Stomach (tissue), 19 donors: ENCODE measurements at places on chromosomes 3 and 15. TPM values are rescaled to one million over a fixed set of nuclear protein-coding genes. Genes with fewer than 3 reads are reported as not detected.

GRCh38 chr3:54424292-54424691, 301.9 kb downstream of the CACNA2D3 start:
- DNase-seq, result no peak

Gene NMD3
- total RNA-seq, result 37.1 TPM

- no peak for DNase-seq
Measured at GRCh38 chr15:89452330-89452836, 44.0 kb downstream of the RHCG start.

Gene TNNC1
- total RNA-seq, result 6.5 TPM

GRCh38 chr15:101613130-101614000, 38.8 kb downstream of the TM2D3 start:
- DNase-seq, result peak; percentile 81

Gene MASP1
- 0.58 TPM for total RNA-seq

GRCh38 chr3:84125201-84125721, 833.5 kb upstream of the CADM2 start:
- DNase-seq, result no peak

DNA sequence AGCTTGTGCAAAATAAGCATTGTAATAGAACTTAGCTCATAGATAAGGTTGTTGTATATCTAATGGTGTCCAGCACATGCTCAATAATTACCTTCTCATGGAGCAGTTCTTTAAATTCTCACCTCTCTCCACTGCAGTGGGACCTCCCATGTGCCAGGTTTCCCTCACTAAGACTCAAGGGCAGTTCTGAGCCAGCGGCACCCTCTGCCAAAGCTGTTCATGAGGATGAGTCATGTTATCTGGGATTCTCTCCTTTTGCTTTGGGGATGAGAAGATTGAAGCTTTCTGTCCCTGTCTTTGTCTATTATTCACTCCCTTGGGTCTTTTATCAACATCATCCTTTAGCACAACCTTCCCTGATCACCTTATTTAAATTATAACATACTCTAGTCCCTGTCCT, 15.6 kb upstream of the AMOTL2 start:
- no peak for DNase-seq

DNA sequence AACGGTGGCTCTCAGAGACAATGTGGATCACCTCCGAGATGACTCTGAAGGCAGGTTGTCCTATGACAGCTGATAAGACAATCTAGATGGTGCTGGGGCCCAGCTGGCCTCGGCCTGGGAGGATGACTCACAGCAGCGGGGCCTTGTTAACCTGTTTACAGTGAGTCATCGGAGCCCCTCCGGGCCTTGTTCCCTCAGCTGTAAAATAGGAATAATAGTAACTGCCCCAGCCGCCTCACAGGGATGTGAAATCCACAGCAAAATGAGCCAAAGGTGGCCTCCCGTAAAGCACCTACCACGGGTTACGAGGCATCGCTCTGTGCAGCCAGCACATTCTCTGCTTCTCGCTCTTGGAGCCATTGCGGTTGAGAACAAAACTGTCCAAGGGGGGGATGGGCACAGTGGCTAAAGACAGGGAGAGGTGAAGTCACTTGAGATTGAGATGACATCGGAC, 88.6 kb upstream of the RASGRF1 start:
- DNase-seq, result no peak

Gene FAM81A
- 5.4 TPM for total RNA-seq

Gene DPH3
- total RNA-seq, result 16.7 TPM

- no peak for DNase-seq
Measured at GRCh38 chr3:101779822-101780381, 891 bp downstream of the NXPE3 start.

Gene KIAA1143
- 31.0 TPM for total RNA-seq

DNA sequence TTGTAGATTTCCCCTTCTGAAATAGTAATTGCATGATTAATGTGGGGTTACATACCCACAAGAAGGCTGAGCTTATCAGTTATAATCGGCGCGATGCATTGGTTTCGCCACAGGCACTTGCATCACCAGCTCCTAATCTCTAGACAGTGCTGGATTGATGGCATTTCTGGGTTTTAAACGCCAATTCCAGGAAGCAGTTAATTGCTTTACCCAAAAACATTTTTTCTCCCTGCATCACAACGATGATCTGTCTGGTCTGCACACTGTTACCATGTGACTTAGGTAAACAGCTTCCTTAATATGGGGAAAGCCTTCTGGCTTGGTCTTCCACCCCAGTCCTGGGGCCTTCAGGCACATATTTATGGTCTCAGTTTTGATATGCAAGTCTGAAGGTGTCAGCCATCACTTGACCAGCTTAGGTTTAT, 70.0 kb upstream of the HEG1 start:
- DNase-seq, result no peak

DNA sequence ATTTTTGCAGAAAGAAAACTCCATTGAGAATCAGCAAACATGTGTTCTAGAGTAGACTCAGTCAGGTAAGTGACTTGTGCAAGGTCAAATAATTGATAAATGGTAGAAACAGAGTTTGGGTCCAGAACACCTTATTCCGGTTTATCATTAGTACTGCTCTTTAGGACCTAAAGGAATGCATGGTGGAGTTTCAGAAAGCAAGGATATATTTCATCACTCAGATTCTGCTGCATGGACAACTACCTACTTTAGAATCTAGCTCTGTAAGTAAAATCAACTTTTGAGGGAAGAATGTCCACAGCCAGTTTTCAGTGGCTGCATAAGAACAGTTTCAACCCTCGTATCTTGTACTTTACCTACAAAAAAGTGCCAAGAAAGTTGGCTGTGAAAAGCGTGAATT, 43.6 kb downstream of the TIMP4 start:
- DNase-seq, result no peak

Gene SLC26A6
- total RNA-seq, result 137 TPM

GRCh38 chr15:78007964-78008886, 69.3 kb downstream of the TBC1D2B start:
- DNase-seq, result peak; percentile 54

Gene CLDN18
- total RNA-seq, result 931 TPM

GRCh38 chr3:107990926-107991325, 99.9 kb downstream of the CD47 start:
- no peak for DNase-seq

DNA sequence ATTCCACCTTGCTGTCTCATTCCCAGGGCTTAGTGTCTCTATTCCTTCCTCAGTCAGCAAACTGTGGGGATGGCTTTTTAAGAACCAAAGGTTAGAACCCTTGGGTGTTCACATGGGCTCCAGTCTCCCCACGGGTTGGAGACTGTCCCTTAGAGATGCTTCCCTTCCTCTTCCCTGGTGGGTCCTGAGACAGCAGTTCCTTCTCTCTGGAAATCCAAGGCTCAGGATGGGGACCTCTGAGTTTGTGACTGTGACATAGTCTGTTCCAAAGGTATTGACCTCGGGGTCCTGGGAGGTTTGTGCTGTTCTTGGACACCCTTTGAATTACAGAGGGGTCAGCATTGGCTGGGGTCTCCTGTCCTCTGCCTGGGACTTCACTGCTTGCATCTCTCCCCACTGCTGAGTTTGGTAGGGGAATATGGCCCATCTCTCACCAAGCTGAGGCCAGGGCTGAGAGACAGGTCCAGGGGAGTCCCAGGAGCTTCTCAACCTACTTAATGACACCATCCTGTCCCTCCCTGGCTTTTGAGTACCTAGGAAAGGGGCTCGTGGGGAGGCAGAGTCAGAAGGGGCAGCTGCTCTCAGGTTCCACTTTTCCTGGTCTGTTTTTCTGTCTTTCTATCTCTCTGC, 1.5 kb downstream of the GRM2 start:
- DNase-seq, result no peak

DNA sequence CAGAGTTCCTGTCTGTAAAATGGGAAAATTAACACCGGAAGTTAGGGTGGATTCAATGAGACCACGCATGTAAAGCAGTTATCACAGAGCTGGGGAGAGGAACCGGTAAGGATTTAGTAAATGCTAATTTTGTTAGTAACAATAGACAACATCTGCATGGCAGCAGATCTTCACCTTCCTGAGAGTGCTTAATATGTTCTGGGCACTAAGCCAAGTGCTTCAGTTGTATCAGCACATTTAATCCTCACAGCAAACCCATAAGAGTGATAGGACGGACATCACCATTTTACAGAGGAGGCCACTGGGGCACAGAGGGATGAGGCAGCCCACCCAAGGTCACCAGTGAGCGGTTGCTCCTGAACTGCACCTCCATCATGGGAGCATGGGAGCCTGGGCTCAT, 189.4 kb downstream of the WNT5A start:
- no peak for DNase-seq

DNA sequence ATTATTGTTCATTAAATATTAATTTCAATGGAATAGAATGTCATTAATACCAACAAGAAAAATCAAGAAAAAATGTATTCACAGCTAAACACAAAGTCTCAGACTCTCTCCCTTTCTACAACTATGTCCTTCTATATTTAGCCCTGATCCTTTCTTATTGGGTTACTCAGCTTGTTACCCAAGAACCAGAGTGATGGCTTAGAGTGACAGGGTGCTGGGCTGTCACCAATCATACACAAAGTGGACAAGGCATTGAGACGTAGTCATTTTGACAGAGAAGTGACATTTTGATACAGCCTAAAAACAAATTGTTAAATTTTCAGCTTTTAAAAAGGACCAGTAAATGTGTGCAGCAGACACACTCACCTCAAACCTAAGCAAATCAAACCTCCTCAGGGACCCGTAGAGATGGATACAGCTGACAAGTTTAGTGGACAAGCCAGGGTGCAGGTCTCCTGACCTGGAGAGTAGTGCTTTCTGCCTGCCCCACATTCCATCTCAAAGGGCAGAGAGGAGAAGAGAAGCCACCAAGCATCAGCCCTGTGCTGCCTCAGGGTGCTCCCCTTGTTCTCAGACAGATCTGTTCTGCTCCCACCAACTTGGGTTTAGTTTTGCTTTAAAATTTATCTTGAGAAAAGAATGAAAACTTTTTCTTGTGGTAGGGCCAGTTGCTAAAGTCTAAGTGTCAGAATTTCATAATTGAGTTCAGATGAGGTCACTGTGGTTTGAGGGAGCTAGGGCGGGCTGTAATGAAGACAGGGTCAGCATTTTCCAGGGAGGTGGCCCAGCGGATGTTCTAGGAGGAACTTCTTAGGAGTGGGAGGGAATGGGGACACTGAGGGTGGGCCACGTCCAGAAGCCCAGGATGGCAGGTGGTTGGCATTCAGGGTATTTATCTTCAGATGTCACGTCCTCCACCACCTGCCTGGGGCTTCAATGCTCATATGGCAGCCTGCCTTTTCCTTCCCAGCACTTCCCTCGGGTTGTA, 136.5 kb upstream of the TBL1XR1 start:
- peak; percentile 19 for DNase-seq

- peak; percentile 92 for DNase-seq
Measured at GRCh38 chr3:48268381-48268935, 27.6 kb downstream of the ZNF589 start.

- DNase-seq, result no peak
Measured at GRCh38 chr3:46375814-46376213, 5.1 kb downstream of the CCR5 start.

- no peak for DNase-seq
Measured at GRCh38 chr3:120093119-120093910, 932 bp downstream of the GSK3B start.

DNA sequence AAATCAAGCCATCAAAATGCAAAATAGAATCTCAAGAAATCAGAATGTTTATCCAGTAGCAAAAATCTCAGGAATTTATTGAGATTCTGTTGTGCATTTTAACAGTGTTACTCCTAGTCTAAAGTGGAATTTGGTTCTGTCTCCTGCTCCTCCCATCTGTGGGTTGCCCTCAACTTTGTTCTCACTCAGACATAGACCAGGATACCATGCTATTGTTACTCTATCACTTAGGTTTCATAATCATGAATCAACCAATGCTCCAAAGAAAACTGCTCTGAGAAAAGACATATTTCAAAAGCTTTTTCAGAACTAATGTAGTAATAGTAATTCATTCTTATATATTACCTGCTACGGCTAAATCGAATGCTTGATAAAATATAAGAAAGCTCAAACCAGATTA, 274.7 kb downstream of the RBMS3 start:
- DNase-seq, result no peak

Gene SUSD5
- 0.29 TPM for total RNA-seq

GRCh38 chr3:195596765-195597171, 13.0 kb upstream of the APOD start:
- peak; percentile 62 for DNase-seq

Gene CLDN16
- not detected for total RNA-seq

DNA sequence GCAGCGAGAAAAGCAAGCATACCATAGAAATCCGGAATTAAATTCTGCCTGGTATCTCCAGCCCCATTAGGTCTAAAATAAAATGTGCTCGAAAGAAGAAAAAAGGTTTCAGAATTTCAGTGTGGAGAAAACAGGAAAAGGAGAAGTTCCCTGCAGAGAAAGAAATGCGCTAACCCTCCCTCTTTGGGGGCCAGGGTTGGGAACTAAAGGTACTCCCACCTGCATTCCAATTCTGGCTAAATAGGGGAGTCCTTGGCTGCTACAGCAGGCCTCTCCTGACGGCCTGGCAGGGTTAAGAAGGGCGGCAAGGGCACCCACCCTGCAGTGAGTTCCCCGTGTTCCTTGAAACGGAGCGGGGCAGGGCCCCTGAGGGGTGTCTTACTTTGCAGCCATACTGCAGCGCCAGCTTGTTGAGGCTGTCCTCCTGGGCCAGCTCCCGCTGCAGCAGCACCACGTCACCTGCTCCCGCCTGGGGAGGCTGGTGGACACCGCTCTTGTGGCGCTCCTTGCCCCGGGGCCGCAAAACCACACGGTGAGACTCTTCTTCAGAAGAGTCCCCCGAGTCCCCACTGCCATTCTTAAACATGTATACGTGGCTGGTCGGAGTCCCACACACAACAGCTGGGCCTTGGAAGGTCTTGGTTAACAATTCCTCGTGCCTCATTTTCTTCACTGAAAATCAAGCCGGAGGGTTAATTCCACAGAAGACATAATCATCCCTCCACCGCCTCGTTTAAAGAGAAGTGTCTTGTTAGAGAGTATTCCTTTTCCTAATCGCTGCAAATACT, 1.7 kb downstream of the LYSMD4 start:
- peak; percentile 31 for DNase-seq

DNA sequence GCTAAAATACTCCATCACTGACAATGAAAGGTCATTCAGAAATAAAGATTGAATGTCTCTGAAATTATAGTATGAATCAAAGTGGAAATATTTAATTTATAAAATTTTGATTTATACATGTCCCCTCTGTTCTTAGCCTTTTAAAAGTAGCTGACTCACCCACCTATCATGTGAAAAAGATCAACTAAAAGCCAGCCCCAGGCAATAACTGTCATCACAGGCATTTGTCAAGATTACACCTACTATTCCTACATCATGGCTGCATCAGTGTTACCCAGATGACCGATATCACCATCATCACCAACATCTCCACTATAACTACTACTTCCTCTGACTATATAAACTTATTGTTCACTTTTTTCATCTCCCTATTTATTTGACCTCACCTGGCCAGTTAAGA, 14.3 kb upstream of the PIK3R4 start:
- DNase-seq, result no peak
